ENCODE measurements at places on chromosomes 7 and 10.
A peak's percentile ranks its signal among the peaks of the same experiment; 100 is the strongest.

DNA sequence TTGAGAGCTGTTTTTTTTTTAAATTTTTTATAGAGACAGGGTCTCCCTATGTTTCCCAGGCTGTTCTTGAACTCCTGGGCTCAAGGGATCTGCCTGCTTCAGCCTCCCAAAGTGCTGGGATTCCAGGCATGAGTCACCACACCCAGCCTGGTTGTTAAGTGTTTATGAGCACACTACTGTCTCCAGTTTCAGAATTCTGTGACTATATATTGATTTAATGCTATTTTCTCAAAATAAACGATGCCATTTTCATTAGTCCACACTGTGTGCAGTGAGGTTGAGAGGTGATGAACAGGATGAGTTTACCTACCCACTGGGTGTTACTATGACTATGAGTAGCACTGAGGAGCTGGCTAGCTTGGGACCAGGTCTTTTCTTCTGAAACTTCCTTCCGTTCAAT, 110.9 kb upstream of the FAM180A start:
- no peak for DNase-seq

GRCh38 chr7:142357953-142358520, 100.2 kb upstream of the PRSS58 start:
- DNase-seq = peak; percentile 53

GRCh38 chr7:150851492-150852370, 586 bp upstream of the AOC1 start:
- DNase-seq = no peak

DNA sequence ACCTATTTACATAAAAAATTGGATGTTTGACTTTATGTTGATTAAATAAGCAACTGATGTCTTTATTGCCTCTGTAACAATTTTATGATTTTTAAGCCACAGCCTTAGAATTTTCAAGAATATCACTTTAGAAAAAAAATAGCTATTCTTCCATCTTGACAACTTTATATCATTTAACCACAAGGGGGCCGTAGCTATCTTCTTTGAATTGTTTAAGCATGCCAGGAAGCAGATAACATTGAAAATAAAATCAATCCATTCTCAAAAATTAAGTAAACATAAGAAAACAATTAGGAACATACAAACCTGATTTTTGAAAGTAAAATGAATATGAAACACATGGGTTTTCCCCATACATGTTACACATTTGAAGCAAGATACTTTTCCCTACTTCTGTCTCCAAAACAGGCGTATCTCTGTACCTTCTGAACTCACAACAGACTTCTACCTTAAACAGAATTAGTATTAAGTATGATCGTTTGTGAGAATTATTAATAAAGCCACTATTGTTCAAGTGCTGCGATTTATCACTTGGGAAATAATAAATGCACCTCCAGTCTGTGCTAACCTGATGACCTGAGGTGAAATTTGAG, 209.0 kb downstream of the CACNA2D1 start:
- peak; percentile 47 for DNase-seq

GRCh38 chr7:7274782-7275181, 92.4 kb downstream of the C1GALT1 start:
- DNase-seq = peak; percentile 45

GRCh38 chr10:133098426-133099124, 10.9 kb downstream of the ADGRA1 start:
- DNase-seq = no peak

DNA sequence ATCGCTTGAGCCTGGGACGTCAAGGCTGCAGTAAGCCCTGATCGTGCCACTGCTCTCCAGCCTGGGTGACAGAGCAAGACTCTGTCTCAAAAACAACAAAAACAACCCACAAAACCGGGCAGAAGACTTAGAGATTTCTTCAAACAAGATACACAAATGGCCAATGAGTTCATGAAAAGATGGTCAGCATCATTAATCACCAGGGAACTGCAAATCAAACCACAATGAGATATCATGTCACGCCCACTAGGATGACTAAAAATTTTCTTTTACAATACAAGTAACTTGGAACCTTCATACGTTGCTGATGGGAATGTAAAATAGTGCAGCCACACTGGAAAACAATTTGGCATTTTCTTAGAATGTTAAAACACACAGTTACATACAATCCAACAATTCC, 77.3 kb upstream of the GRID1 start:
- no peak for DNase-seq

GRCh38 chr7:91949221-91950009, 8.8 kb downstream of the AKAP9 start:
- DNase-seq = no peak

DNA sequence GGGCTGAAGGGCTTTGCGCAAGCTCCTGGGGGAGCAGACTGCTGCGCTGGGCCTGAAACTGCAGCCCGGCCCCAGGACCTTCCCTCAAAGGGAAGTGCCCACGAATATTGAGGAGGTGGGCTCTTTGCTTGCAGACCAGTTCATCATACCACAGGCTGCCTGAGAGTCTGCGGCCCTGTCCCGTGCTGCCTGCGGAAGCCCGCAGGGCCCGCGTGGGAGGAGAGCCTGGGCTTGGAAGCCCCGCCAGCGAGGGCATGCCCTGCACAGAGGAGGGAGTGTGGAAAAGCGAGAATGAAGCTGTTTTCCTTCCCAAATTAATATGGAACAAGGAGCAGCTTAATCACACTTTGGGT, 83.6 kb upstream of the MKI67 start:
- no peak for DNase-seq

DNA sequence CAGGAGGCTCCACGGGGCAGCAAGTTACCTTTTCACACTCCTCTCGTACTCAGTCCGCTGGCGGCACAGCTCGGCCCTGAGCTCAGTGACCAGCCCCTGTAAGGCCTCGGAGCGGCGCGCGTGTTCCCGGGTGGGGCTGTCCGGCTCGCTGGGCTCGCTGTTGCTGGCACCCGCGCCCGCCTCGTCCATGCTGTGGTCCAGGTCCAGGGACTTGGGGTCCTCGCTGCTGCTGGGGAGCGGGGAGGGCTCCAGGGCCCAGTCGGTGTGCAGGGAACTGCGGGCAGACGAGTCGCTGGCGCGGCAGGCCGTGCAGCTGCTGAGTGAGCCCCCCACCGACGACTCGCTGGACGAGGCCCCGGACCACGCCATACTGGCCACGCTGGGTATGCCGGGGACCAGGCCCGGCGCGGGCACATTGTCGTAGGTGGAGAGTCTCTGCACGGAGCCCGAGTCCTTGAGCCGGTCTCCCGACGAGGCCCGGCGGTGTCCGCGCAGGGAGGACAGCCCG, 143.8 kb downstream of the MAPK8 start:
- no peak for DNase-seq

GRCh38 chr7:150356265-150356897, 12.2 kb upstream of the REPIN1 start:
- no peak for DNase-seq

DNA sequence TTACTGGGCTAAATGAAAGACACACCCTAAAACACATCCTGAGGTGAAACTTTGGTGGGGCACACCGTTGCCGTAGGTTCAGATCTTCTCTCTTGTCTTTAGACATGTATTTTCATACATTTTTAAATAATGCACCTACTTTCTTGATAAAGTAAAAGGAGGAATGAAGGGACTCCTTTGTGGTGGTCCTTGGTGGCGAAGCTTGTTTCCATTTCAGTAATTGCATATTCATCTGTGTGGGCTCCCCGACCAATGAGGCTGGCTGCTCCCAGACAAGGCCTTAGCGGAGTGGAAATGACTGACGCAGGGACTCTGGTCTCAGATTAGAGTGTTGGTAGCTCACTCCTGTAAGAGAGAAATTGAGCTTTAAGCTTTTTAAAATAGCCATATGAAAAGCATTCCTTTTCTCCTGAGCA, 815 bp downstream of the CCSER2 start:
- DNase-seq = peak; percentile 32

- no peak for DNase-seq
These were observed 17.3 kb downstream of the ABCB4 start for GRCh38 chr7:87458148-87458547.

- peak; percentile 55 for DNase-seq
These were observed 31.9 kb upstream of the GUSB start for GRCh38 chr7:66013938-66014337.

DNA sequence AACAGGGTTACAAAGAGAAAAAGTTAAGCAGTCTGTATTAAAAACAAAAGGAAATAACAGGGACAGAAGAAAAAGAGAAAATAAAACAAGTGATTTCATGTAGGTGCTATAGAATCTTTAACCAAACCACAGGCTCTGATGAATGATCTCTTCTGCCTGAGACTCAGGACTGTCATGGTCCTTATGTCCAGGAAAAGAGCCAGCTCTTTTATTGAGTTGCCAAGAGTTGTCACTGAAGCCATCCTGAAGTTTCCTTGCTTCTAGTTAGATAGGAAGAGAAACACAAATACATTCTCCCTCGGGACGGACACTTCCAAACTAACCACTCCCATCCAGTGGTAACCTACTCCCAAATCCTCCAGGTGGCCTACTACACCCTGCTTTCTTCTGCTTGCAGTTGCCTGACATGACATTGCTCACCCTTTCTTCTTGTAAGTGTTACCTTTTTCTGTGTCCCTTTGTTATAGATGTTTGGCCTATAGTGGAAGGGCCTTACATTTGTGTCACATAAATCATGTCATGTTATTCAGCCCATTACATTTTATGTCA, 346.7 kb downstream of the NRG3 start:
- no peak for DNase-seq

Data from fibroblast of gingiva (primary cell).